ENCODE measurements at places on chromosomes 1 and 21.
A peak's percentile ranks its signal among the peaks of the same experiment; 100 is the strongest.

DNA sequence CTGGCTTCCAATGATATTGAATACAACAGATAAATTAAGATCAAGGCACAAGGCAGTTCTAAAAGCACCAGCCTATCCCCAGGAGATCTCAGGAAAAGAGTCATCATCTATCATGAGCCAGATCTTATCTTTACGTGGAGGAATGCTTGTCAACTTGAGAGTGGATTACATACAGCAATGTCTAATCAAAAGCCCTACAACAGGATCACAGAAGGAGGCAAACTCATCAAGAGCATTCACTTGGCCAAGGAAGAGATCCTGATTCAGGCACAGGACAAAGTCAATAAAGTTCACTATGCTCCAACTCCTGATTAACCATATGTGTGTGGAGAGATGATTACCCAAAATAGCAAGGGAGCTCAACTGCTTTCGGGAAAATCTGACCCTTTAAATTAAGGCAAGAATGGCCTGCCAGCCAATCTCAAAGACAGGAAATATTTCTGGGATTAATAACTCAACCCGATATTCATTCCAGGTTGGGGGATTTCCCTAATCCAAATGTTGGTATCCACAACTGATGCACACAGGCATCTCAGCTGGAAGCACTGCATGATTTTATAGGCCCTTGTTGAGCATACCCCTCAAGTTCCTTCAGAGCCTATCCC lies 33.7 kb downstream of the TBX15 start:
- no peak for DNase-seq

DNA sequence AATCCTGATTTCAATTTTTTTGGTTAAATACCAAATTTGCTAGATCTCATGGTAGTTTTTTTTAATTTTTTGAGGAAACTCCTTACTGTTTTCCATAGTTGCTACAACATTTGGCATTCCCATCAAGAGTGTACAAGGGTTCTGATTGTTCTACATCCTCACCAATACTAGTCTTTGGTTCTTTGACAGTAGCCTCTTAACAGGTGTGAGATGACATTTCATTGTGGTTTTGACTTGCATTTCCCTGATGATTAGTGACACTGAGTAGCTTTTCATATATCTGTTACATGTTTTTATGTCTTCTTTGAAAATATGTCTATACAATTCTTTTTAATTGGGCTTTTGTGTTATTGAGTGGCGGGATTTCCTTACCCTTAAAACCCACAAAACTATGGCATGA lies 20.9 kb upstream of the RGS13 start:
- no peak for DNase-seq

DNA sequence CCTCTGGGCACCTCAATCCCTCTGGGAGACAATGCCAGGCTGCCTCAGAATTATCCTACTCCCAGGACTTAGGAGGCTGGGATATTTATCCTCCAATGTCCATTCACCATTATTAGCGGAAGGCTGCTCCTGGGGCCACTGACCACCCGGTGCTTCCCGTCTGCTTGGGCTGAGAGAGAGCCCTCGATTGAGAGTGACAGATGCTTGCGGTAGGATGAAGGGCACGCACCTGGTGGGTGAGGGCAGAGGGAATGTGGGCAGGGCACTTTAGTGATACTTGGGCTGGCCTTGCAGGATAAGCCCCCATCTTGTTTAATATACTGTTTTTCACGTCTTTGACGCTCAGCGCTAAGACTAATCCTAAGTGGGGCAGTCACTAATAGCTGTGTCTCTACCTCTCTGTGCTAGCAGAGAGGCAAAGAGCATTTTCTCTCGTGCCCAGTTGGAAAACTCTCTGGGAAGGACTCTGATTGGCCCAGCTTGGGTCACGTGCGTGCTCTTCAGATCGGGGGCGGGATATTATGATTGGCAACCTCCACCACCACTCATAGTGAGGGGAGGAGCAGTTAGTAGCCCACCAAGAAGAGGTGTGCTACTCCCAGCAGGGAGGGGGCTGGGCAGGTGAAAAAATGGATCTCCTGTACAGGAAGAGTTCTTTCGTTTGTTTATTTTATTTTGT lies 10.6 kb upstream of the PARS2 start:
- DNase-seq: peak; percentile 30

DNA sequence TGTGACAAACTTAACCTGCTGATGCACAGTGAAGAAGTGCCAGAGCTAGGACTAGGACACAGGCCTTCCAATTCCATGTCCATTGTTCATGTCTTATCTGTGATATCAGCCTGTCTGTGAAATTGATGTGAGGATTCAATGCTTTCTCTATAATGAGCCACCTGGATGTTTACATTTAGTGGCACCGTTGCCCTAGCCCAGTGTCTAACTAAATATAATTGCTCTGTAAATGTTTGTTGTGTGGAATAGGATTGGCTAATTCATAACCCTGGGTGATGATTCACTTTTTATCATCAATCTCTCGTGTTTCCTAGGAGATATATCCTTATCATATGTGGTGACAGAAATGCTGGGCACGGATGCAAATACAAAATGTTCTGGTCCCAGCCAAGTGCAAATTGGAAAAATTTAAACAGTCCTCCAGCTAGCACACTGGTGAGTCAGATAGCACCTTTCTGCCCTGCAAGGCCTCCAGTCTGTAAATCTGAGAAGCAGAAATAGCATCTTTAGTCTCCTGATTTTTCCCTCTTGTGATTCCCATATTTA lies 46.9 kb upstream of the GNG12 start:
- DNase-seq: peak; percentile 58

- no peak for DNase-seq
Measured at GRCh38 chr1:192530254-192530653, 45.3 kb upstream of the RGS1 start.

DNA sequence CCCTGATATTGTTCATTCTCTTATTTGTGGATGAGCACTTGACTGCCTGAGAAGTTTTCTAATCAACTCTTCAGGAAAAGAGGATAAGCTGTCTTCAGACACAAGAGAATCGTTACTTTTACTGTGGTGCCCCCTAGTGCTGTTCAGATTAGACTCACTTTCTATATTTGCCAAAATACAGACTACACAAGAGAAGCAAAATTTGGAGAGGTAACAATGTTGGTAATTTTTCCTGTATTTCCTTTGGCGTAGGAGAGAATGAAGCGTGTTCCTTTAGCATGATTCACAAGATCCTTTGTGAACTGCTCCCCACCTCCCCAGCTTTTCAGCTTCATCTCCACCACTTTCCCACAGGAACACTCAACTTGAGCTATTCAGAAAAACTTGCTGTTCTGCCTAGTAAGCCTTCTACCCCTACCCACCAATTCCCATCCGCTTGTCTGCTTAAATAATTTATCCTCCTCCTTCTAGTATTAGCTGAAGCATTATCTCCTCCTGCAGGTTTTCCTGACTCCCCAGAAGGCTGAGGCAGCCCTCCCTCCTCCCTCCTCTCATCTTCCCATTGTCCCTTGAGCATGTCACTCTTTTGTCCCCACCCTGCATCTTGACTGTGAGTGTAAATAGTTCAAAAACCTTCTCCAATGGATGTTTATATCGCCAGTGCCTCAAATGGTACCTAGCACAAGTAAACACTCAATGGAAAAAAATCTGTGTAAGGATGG lies 4.5 kb downstream of the TNFSF4 start:
- peak; percentile 75 for DNase-seq

DNA sequence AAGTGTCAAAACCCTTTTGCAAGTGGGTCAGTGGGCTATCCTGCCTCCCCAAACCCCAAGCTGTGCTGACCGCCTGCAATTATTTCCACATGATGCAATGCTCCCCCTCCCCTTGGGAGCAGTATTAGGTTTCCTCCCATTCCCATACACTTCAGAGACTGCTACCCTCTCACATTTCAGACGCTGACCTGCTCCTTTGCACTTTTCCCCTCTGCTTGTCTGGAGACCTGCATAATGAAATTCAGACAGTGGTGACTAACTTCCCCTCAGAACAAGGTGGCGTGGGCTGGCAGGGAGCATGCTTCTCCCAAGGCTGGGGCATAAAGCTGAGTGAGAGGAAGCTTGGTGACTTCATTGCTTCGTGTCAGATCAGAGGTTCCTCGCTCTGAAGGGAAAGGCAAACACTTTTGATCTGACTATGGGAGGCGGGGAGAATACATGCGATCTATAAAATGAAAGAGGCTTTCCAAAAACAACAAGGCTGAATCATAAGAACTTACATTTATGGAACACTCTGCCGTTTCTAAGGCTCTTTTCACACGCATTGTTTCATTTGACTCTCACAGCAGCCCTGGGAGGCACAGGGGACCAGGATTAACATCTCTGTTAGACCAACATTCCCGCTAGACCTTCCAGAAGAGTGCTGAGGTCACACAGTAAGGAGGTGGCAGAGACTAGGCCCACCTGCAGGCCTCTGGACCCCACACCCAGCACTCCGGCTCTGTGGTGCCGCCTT lies 27.5 kb upstream of the ROR1 start:
- peak; percentile 79 for DNase-seq
